Activated gamma-delta T cell treated with Interleukin-2 at 50 U/mL for 16 hours (primary cell): ENCODE measurements at places on chromosomes 3 and 15.

DNA sequence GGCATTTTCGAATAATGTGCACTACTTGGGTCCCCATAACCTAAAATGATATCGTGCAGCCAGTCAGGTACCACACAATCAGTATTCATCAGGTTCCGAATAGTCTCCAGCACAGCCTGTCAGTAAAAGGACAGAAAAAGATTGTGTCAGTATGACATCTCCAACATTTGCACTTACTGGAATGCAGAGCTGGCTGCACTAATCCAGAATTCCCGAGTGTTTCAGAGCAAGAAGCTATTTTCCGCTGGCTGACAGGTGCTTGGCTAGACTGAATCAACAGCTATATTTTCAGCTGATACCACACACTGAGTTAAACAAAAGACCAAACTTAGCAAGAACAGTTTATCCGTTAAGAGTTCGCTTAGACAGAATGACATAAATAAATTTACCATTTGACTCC, 68.8 kb downstream of the AQR start:
- no peak for DNase-seq

GRCh38 chr3:9879830-9880549, at the start of gene CIDEC:
CIDEC (minus strand) TSS chr3:9880253; CDS start chr3:9878486, 1,767 bp downstream.
- DNase-seq, result no peak

DNA sequence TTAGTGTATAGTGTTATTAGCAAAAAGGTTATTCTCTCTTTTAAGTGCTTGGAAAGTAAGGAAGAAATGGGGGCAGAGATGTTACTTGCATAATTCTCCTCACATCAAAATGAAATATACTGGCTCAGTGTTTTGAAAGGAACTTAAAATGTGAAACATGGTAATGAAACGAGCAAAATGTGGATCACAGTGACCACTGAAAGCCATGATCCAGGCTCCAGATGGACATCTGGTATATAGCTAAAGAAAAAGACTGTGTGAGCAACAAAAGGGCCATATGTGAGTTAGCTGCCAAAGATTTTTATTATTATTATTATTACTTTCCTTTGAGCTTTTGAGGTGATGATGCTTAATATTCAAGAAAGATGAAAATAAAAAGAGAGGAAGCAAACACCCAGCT, 89.6 kb downstream of the GAP43 start:
- DNase-seq, result no peak

- DNase-seq, result no peak
Observed at GRCh38 chr3:57892423-57892822, 115.8 kb upstream of the FLNB start.

GRCh38 chr15:66452971-66453580, 44.5 kb downstream of the SNAPC5 start:
- no peak for DNase-seq

DNA sequence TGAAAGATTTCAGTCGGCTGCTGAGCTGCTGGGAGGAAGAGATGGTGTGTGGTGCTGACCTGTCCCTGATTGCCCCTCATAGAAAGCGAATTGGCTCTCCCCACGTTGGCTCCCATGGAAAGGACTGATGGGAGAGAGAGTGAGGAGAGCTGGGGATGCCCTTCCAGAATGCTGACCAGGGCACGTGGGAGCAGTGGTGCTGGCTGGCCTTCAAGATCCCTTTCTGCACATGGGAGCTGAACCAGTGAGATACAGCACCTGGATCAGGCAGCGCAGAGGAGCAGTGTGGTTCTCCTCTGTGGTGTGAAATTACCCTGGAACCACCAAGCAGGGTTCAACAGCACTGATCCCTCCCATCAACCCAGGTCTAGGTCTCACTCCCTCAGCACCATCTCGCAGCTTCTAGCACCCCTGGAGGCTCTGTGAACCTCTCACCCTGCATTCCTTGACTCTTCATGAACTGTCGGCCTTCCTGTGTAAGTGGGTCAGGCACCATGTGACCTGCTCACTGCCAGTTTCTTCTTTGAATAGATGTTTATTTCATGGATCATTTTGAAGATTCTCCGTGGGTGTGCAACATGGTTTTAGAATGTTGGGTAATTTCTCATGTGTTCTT, 55.7 kb downstream of the CACNA1D start:
- DNase-seq, result no peak

GRCh38 chr3:180253283-180253682, 216.5 kb upstream of the PEX5L start:
- no peak for DNase-seq

DNA sequence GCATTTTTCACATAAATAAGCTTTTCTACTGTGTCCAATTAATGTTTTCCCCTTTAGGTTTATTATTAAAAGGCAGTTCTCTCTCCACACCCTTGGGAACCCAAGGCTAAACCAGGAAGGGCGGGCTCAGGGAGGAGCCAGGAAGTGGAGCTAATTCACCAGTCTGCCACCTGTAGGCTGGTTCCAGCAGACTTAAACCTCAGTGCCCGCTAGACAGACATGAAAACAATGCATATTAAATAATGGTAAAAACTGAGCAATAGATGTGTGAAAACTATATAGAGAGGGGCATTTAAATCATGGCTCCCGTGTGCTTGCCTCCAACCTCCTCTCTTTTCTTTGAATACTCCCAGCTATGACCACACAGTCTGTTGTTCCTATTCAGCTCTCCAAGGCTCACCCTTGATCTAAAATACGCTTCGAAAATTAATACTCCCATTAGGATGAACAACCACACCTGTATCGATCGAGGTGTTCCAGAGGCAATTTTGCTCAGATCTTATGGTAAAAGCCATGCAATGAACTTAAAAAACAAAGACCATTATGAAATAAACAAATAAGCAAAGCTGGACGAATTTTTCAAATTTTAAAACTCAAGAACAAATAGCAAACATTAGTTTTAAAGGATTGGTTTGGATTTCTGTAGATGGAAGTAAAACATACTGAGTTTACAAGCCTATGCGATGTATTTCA, 253.3 kb downstream of the TJP1 start:
- no peak for DNase-seq

GRCh38 chr3:185701611-185702261, 115.6 kb downstream of the SENP2 start:
- DNase-seq, result no peak

DNA sequence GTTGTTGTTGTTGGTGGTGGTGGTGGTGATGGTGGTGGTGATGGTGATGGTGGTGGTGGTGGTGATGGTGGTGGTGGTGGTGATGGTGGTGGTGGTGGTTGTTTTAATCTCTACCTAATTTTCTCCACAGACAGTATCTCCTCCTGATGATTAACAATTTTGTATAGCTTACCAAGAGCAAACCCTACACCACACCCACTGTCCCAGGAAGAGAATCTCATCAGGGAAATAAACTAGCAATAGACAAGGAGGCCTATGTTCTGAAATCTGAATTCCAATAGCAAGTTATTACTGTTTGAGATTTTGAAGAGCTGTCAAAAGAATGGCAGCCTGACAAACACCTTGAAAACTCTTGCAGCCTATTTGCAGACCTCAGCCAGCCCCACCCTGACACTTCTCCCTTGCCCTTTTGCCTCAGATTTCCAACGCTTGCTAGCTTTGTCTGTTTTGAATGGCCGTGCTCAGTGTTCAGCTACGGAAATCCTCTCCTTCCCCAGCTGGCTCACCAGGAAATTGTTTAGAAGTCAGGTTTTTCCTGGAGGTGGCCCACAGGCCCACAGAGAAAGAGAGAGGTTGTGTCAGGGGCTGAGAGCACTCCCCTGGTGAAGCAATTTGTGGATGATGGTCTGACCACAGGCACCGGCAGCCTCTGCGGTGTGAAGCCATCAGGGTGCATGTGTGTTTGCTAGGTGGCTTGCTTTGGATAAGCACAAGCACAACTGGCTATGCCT, 101.6 kb downstream of the MAGI1 start:
- no peak for DNase-seq

DNA sequence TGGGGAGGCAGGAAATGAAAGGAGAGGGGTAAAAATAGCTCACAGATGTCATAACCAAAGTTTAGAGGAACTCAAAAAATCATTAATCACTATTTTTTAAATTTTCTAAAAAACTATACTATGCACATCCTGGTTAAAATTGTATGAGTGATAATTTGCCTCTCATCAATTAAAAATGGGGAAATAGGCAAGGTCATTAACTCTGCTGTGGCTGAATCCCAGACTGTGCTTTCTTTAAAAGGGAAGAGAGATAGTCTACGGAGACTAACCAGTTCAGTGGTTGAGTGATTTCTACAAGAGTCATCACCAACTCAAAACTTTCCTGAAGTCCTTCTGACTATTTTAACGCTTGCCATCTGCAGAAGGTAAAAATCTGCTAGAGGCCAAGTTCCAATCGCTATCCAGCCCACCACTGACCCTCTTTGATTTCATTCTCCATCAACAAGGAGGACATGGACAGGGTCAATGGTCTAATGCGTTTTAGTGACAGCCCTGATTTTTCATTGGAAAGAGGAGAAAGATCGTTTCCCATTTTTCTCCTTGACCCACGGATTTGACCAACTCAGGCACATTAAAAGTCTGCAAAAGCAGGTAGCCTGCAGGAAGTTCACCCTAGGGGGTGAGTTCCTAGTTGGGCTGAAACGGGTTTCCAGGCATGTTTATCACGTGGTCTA, 850 bp downstream of the SUCLG2 start:
- no peak for DNase-seq

DNA sequence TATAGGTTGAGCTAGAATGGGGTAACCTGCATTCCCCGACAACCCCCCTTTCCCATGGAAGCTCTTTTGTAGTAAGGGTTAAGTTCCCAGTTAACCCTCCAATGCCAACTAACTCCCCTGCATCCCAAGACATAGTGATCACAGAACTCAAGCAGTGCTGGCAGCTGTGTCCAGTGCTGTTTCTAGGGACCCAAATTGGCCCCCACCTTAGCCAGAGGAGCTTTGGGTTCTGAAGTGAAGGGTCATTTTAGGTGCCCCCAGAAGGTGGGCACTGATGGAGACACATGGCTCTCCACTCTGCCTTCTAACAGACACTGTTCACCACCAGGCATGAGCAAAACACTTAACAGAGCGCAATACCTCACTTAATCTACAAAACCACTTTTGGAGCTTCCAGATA, 7.1 kb downstream of the FBXL22 start:
- no peak for DNase-seq

DNA sequence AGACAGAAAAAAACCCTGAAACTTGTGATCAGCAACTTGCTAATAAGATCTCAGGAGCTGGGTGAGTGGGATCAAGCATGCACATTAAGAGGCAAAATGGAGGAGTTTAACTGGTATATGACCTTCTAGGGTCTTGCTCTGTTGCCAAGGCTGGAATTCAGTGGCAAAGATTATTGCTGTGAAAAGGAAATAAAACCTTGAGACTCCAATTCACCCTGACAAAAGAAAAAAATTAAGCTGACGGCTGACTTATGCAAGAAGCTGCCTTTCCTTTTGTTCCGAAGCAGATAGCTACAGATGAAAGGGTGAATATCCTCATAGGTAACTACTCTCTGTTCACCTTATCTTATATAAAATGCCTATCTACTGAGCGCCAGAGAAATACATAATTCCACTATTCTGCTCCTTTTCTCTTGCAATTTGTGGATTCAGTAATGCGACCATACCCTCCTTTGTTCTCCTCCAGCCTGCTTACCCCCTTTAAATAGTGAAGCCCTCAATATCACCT, 68.9 kb downstream of the HERC1 start:
- no peak for DNase-seq

- no peak for DNase-seq
Observed at GRCh38 chr3:67619991-67620390, 34.4 kb downstream of the SUCLG2 start.

DNA sequence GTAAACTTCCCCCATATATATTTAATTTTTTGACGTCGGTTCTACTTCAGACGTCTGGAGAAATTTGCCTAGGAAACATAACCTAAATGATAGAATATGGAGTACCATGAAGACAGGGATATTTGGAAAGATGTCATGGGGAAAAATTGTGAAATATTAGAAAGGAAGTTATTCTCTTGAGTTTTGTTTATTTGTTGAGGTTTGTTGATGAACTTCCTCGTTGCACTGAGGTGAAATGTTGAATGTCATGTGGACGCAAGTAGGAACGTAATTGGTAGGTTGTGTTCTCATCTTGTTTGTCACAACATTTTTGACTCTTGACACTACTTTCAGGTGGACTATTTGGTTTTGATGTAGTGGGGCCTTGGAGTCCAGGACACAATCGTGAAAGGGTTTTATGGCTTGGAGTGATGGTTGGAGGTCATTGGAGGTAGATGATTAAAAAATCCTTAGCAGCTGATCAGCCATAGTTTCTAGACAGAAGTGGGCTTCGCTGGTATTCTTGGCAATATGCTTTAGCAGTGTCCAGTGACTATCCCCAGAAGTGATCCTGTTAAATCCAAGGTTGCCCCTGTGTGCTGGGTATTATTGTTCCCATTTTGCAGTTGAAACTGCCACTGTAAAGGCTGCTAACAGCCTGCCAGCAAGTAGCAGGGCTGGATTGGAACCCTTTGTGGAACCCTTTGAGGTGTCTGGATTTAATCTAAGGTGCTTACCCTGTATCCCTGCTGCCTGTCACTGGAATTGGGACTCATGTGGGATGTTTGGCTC, 1.5 kb downstream of the ABHD5 start:
- DNase-seq, result no peak

DNA sequence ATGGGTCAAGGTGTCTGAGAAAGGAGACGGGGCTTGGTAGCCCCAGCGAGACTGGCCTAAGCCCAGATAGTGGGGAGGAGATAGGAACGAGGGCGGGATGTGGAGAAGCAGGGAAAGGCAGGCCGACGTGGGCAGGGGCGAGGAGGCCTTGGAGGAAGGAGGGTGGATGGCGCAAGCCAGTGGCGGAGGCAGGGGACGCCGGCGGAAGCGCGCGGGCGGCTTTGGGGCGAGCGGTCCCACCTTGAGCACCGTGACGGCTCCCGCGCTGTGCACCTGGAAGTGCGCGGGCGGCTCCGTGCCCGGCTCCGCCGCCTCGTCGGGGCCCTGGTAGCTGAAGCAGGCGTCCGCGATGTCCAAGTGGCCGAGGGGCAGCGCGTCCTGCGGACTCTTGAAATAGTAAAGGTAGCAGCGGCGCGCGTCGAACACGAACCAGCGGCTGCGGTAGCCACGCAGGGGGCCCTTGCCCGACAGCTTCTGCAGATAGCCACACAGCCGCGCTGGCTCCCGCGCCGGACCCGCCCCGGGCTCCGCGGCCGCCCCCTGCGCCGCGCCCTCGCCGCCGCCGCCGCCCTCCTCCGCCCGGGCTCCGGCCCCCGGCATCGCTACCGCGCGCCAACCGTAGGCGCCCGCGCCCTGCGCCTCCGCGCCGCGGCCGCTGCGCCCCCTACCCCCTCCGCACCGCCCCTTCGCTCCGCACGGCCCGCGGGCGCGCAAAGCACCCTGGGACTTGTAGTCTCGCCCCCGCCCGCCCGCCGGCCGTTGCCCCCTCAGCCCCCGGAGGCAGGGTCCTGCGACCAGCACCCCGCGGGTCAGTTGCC, at the start of gene TBC1D2B:
Gene TBC1D2B (minus strand): TSS at position 659 of the 818 bp plus-strand sequence. CDS start 59 bp downstream, at position 600.
- DNase-seq, result peak; percentile 64

DNA sequence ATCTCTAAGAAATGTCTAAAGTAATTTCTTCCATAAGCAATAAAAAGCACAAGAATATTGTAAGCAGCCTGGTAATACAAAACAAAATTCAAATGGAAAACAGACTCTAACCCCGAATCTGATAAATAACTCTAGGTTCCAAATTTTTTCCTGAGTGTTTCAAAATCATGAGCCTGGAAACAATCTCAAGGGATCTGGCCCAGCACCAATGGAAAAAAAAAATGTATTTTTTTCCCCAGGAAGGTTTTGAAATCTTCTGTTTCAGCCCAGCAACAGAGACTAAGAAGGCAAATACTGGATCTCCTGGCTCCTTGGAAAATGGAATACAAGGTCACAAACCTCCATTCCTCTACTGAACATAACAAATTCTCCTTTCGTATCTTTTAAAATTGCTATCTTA, 13.0 kb downstream of the TBC1D2B start:
- no peak for DNase-seq
